ENCODE measurements at places on chromosomes 1 and 21. TPM values are rescaled to one million over a fixed set of nuclear protein-coding genes. Genes with fewer than 3 reads are reported as not detected.

GRCh38 chr1:197285526-197286205, 17.6 kb downstream of the CRB1 start:
- no peak overlapping the region for H3K4me3 ChIP-seq
- H3K4me1 ChIP-seq, result no peaks in the 10 kb centered on the region
- no peak for DNase-seq
- no peaks in the 10 kb centered on the region for H3K36me3 ChIP-seq
- H3K27ac ChIP-seq, result no peak overlapping the region

GRCh38 chr21:14690886-14691285, 144.8 kb upstream of the SAMSN1 start:
- H3K4me3 ChIP-seq, result no peak overlapping the region
- no peaks in the 10 kb centered on the region for H3K27me3 ChIP-seq
- H3K27ac ChIP-seq, result no peak overlapping the region
- no peaks in the 10 kb centered on the region for H3K4me1 ChIP-seq
- H3K36me3 ChIP-seq, result no peaks in the 10 kb centered on the region

- no peaks in the 10 kb centered on the region for H3K36me3 ChIP-seq
- DNase-seq, result no peak
- no peak overlapping the region for H3K4me3 ChIP-seq
- H3K4me1 ChIP-seq, result peaks cover 13% of the 10 kb centered on the region
- no peaks in the 10 kb centered on the region for H3K27me3 ChIP-seq
These were observed 3.4 kb downstream of the SLC26A9 start for GRCh38 chr1:205939690-205940330.

DNA sequence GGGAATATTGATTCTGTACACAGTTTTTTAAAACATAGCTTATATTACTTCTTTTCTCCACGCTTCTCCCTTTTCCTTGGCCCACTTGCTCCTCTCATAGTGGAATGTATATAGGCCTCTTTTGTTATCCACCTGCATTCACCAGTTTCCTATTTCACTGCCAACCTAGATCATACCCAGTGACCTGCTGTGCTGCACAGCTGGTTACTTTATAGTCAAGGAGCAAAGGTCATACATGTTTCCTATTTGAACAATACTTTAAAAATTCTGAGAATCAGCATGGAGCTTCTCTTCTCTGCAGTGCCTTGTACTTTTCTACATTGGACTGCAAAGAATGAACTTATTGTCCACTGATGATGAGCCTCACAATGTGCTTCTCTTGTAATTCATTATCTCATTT, 4.3 kb upstream of the SLC35D1 start:
- no peak overlapping the region for H3K27ac ChIP-seq
- no peaks in the 10 kb centered on the region for H3K4me1 ChIP-seq
- H3K36me3 ChIP-seq, result no peaks in the 10 kb centered on the region

The FASLG gene
- total RNA-seq, result not detected

- H3K27me3 ChIP-seq, result no peaks in the 10 kb centered on the region
- DNase-seq, result no peak
These were observed 45.5 kb upstream of the TACSTD2 start for GRCh38 chr1:58622571-58622970.

The CFHR2 gene
- not detected for total RNA-seq

GRCh38 chr1:205015241-205015640, 27.8 kb upstream of the CNTN2 start:
- H3K27ac ChIP-seq, result no peak overlapping the region
- no peak overlapping the region for H3K4me3 ChIP-seq
- H3K36me3 ChIP-seq, result peaks cover 4% of the 10 kb centered on the region
- H3K27me3 ChIP-seq, result no peaks in the 10 kb centered on the region
- DNase-seq, result no peak
- peaks cover 12% of the 10 kb centered on the region for H3K4me1 ChIP-seq

The PPFIA4 gene
- total RNA-seq, result 16.3 TPM

GRCh38 chr1:237709355-237709754, 181.4 kb downstream of the ZP4 start:
- no peak overlapping the region for H3K4me3 ChIP-seq
- peaks cover 7% of the 10 kb centered on the region for H3K4me1 ChIP-seq
- no peak for DNase-seq
- H3K27ac ChIP-seq, result no peak overlapping the region

DNA sequence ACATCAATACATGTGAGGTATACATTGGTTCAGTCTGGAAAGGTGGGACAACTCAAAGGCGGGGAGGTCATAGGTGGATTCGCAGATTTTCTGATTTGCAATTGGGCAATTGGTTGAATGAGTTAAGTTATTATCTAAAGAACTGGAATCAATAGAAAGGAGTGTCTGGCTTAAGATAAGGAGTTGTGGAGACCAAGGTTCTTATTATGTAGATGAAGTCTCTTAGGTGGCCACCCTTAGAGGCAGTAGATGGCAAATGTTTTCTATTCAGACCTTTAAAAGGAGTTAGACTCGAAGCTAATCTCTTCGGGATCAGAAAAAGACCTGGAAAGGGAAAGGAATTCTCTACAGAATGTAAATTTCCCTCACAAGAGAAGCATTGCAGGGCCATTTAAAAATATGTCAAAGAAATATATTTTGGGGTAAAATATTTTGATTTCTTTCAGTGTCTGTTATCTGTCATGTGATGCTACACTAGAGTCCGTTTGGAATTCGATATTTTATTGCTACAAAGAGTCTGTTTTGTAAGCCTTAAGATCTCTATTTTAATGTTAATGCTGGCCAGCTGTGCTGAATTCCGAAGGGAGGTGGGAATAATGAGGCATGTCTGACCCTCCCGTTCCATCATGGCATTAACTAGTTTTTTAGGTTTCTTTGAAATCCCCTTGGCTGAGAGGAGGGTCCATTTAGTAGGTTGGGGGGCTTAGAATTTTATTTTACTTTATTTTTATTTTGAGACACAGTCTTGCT, 265.1 kb downstream of the PTPRU start:
- H3K4me3 ChIP-seq, result no peak overlapping the region
- H3K4me1 ChIP-seq, result no peaks in the 10 kb centered on the region
- no peak overlapping the region for H3K27ac ChIP-seq
- no peak for DNase-seq

GRCh38 chr1:228180959-228181644, 15.5 kb downstream of the IBA57 start:
- no peak overlapping the region for H3K4me3 ChIP-seq
- no peaks in the 10 kb centered on the region for H3K27me3 ChIP-seq
- DNase-seq, result no peak
- H3K36me3 ChIP-seq, result peaks cover 4% of the 10 kb centered on the region

The S100A16 gene
- 62.7 TPM for total RNA-seq

The TLR5 gene
- total RNA-seq, result 1.0 TPM

- no peaks in the 10 kb centered on the region for H3K4me1 ChIP-seq
- no peak overlapping the region for H3K4me3 ChIP-seq
- no peak for DNase-seq
- no peak overlapping the region for H3K27ac ChIP-seq
- no peaks in the 10 kb centered on the region for H3K36me3 ChIP-seq
These were observed 688.1 kb downstream of the PLA2G4A start for GRCh38 chr1:187516874-187517273.

DNA sequence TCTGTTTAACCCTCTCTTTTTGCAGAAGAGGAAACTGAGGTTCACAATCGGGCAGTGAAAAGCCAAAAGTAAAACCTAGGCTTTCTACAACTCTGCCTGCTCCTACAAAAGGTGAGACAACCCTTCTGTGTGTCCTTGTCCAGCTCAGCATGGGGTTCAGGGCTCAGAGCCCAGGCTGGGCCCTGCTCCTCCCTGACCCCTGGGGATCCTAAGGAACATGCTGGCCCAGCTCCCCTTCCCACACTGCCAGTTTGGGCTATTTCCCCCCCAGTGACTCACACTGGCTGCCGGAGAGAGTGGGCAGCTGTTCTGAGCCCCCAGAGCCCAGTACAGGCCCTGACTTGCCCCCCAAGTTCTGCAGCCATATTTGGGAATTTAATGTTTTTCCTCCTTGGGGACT, 8.9 kb downstream of the FAM229A start:
- no peak overlapping the region for H3K4me3 ChIP-seq
- peak overlapping the region; percentile 96 for H3K27ac ChIP-seq
- H3K36me3 ChIP-seq, result no peaks in the 10 kb centered on the region
- H3K4me1 ChIP-seq, result no peaks in the 10 kb centered on the region
- no peak for DNase-seq
- no peaks in the 10 kb centered on the region for H3K27me3 ChIP-seq

The PCP4 gene
- 1.2 TPM for total RNA-seq

The ZNF678 gene
- total RNA-seq, result 3.3 TPM

The RGS13 gene
- not detected for total RNA-seq

DNA sequence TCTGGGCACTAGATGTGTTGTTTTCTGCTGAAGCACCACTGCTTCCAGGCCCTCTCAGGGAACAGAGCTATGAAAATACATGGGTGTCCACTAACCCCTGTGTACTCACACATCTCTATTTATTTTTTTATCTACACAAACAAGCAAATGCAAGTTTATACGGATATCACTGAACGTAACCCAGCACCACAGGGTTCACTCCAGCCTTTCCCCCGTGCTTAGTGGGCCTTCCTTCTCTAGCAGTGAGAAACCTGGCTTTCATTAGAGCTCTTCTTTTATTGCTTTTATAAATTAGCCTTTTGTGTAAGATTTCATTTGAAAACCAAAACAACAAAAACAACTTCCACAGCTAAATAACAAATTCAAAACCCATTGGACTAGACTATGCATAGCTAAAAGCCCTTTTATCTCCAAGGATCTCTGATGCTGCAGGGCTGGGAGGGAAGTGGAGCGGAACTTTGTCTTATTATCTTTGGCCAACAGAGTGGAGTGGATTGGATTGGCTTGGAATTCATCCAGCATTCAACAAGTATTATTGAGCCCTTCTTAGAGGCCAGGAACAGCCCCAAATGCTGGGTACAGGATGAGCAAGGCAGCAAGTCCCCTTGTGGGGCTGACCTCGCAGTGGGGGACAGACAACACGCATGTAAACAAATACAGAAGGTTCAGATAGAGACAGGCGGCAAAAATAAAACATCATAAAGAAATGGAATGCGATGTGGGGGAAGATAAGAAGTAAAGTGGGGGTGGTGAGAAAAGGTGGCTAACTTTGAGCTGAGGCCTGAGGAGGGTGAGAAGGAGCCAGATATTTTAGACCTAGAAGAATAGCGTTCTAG, 371.8 kb upstream of the POU3F1 start:
- H3K4me1 ChIP-seq, result no peaks in the 10 kb centered on the region
- H3K27me3 ChIP-seq, result no peaks in the 10 kb centered on the region
- H3K4me3 ChIP-seq, result no peak overlapping the region

DNA sequence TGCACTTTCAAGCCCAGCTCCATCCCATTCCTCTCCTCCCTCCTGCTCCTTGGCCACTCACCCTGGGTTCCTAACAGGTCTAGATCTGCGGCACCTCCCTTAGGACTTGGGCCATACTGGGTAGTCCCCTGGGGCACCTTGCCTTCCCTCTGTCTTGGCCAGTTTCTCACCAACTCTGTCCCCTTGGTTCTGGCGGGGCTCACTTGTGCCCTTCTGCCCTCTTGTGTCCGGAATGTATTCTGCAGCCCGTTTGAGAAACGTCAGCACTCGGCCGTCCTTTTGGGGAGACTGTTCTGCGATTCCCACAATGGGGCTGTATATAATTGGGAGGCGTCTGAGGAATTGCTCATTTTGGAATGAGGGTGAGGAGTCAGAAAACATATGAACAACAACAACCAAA, 162.4 kb downstream of the ZSCAN20 start:
- H3K4me1 ChIP-seq, result no peaks in the 10 kb centered on the region
- no peak overlapping the region for H3K27ac ChIP-seq
- no peaks in the 10 kb centered on the region for H3K27me3 ChIP-seq
- no peaks in the 10 kb centered on the region for H3K36me3 ChIP-seq

The TEX38 gene
- not detected for total RNA-seq

The PRRX1 gene
- total RNA-seq, result 23.9 TPM

The ITLN1 gene
- 1,064 TPM for total RNA-seq

The ATP8B2 gene
- 22.8 TPM for total RNA-seq

DNA sequence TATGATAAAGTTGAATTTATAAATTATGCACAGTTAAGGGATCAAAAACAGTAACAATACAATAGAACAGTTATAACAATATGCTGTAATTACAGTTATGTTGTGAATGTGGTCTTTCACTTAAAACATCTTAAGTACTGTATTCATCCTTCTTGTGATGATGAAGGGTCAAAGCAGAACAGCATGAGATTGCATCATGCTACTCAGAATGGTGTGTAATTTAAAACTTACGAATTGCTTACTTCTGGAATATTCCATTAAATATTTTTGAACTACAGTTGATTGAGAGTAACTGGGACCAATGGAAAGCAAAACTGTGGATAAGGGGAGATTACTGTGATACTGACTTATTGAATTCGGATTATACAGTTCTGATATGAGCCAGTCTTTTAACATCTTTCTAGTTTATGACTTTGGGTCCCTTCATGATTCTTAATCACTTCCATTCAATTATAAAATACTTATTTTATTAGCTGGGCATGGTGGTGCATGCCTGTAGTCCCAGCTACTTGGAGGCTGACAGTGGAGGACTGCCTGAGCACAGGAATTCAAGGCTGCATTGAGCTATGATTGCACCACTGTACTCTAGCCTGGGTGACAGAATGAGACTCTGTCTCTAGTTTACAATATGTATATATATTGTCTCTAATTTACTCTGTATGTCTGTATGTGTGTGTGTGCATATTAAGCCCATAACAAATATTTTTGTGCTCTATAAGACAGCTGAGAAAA, 43.2 kb downstream of the ATP1B1 start:
- no peak for DNase-seq
- H3K27ac ChIP-seq, result no peak overlapping the region
- no peaks in the 10 kb centered on the region for H3K27me3 ChIP-seq
- H3K4me3 ChIP-seq, result no peak overlapping the region

The HTR1D gene
- not detected for total RNA-seq

DNA sequence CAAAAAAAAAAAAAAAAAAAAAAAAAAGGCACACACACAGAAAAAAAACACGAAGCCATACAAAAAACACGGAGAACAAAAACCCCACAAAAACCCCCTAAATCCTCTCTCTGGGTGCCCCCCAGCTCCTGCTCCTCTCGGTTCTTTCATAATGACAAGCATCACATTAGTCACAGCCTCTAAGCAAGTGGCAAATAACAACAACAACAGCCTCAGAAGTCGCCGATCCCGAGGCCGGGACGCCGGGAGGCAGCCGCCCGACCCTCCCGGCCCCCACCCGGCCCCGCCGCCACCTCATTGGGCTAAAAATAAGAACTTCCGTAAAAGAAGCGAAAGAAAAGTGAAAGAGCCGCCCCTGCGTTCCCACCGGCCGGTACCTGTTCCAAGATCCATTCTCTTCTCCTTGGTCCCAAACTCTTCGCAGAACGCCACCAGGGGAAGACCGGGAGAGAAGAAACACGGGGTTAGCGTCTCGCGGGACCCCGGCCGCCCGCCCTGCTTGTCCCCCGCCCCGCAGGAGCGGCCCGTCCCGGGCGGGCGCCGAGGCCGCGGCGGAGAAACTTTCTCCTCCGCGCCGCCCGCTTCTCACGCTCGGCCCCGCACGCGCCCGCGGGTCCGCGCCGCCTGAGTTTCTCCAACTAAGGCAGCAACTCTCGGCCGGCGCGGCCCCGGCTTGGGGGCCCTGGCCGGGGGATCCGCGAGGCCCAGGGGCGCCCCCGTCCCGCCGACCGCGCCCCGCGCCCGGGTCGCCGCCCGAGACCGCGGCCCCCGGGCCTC, 102.8 kb downstream of the CASZ1 start:
- no peaks in the 10 kb centered on the region for H3K27me3 ChIP-seq
- peak overlapping the region; percentile 56 for H3K4me3 ChIP-seq
- no peak for DNase-seq
- H3K27ac ChIP-seq, result peak overlapping the region; percentile 89
- peaks cover 70% of the 10 kb centered on the region for H3K4me1 ChIP-seq

- no peaks in the 10 kb centered on the region for H3K36me3 ChIP-seq
- no peaks in the 10 kb centered on the region for H3K27me3 ChIP-seq
- H3K4me3 ChIP-seq, result no peak overlapping the region
- H3K4me1 ChIP-seq, result no peaks in the 10 kb centered on the region
- H3K27ac ChIP-seq, result no peak overlapping the region
- DNase-seq, result no peak
These were observed 156.2 kb upstream of the CTTNBP2NL start for GRCh38 chr1:112239683-112240330.

- peak; percentile 38 for DNase-seq
- H3K27ac ChIP-seq, result no peak overlapping the region
- no peak overlapping the region for H3K4me3 ChIP-seq
These were observed 403.7 kb downstream of the SIPA1L2 start for GRCh38 chr1:232226197-232226712.

The YARS1 gene
- 23.3 TPM for total RNA-seq
